ENCODE measurements at places on chromosomes 4 and X.
A peak's percentile ranks its signal among the peaks of the same experiment; 100 is the strongest.

DNA sequence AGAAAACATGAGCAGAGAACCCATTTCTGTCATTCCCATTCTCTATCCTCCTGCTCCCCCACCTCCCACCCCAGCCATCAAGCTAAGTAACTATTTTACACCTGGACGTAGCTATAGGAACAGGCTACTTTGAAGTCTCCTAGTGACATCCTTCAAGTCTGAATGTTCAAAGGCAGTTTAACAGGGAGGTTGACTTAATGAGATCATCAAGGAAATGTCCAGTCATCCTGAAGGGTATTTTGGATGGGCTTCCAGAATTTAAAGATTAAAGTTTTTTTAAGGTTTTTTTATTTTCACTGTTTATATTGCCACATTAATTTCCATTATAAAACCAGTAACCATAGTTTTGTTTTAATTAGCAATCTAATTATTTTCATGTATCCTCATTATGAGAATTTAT, 41.1 kb downstream of the HPF1 start:
- DNase-seq, result no peak

DNA sequence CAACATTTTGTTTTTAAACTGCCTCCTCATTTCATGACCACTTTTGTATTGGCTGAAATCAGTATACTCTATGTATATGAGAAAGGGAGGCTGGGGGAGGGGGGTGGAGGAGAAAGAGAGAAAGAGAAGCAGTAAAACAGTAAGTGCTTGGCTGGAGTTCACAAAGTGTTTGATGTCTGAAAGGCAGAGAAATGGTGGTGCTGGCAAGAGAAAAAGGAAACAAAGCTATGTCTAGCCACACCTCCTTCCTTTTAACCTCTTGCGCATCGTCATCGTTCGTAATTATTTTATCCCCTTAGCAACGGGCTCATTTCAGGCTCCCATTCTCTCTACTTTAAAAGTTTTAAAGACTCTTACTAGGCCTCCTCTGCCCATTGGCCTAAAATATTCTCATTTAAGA, 25.6 kb downstream of the RPA4 start:
- DNase-seq, result no peak

- no peak for DNase-seq
Measured at GRCh38 chr4:40562208-40562607, 67.5 kb downstream of the RBM47 start.

- peak; percentile 27 for DNase-seq
Measured at GRCh38 chr4:166091912-166092510, 219.0 kb downstream of the TLL1 start.

- DNase-seq, result no peak
Measured at GRCh38 chr4:89703829-89704590, 133.0 kb downstream of the SNCA start.

GRCh38 chr4:156568041-156568440, 403.6 kb downstream of the PDGFC start:
- DNase-seq, result peak; percentile 48

Measured in RWPE1 (cell line).